ENCODE measurements at places on chromosomes 7 and 10. TPM values are rescaled to one million over a fixed set of nuclear protein-coding genes. Genes with fewer than 3 reads are reported as not detected.

The GPR26 gene
- total RNA-seq: 0.10 TPM

DNA sequence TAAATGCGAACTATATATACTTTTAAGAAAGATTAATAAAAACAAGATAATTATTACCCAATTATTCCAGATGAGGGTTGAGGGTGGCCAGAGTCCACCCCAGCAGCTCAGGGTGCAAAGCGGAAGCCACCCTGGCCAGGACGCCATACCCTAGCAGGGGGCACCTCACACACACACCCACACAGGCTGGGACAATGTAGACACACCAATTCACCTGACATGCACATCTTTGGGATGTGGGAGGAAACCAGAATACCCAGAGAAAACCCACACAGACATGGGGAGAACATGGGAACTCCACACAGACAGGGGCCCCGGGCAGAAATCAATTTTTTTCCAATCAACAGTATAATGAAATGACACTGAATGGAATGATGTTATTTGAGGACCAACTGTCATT lies 86.0 kb downstream of the RTKN2 start:
- H3K4me1 ChIP-seq: no peaks in the 10 kb centered on the region
- no peak for DNase-seq
- H3K4me3 ChIP-seq: no peak overlapping the region
- H3K27me3 ChIP-seq: peaks cover 4% of the 10 kb centered on the region

GRCh38 chr10:131047501-131047900 lies 264.0 kb downstream of the TCERG1L start:
- H3K27ac ChIP-seq: no peak overlapping the region
- H3K4me3 ChIP-seq: no peak overlapping the region
- DNase-seq: no peak
- peaks cover 9% of the 10 kb centered on the region for H3K36me3 ChIP-seq
- H3K4me1 ChIP-seq: no peaks in the 10 kb centered on the region

DNA sequence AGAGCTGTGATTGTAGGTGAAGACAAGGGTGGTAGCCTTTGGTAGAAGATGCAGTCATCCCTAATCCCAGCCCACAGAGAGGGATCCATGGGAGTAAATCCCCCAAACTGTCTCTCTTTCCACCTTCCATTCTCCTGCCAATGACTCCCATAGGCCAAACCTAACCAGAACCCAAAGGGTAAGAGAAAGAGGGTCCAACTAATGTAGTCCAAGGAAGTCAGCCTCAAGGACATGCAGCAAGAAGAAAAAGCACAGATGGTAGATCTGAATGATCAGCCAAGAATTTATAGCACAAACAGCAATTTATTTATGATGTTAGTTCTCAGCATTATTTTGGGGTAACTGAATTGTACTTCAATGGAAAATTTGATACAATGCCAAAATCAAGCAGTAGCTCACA lies 87.7 kb downstream of the ST8SIA6 start:
- H3K27ac ChIP-seq: no peak overlapping the region
- H3K4me1 ChIP-seq: no peaks in the 10 kb centered on the region
- no peaks in the 10 kb centered on the region for H3K36me3 ChIP-seq
- H3K27me3 ChIP-seq: no peaks in the 10 kb centered on the region
- no peak overlapping the region for H3K4me3 ChIP-seq

The UNCX gene
- total RNA-seq: 106 TPM

- peak; percentile 19 for DNase-seq
- H3K27me3 ChIP-seq: peaks cover 4% of the 10 kb centered on the region
- peaks cover 15% of the 10 kb centered on the region for H3K4me1 ChIP-seq
- H3K27ac ChIP-seq: no peak overlapping the region
- H3K4me3 ChIP-seq: no peak overlapping the region
Observed at GRCh38 chr7:104643587-104644217, 315.3 kb downstream of the LHFPL3 start.

- H3K27ac ChIP-seq: no peak overlapping the region
- no peaks in the 10 kb centered on the region for H3K27me3 ChIP-seq
- H3K4me3 ChIP-seq: no peak overlapping the region
Observed at GRCh38 chr7:93316730-93317129, 84.6 kb downstream of the VPS50 start.

DNA sequence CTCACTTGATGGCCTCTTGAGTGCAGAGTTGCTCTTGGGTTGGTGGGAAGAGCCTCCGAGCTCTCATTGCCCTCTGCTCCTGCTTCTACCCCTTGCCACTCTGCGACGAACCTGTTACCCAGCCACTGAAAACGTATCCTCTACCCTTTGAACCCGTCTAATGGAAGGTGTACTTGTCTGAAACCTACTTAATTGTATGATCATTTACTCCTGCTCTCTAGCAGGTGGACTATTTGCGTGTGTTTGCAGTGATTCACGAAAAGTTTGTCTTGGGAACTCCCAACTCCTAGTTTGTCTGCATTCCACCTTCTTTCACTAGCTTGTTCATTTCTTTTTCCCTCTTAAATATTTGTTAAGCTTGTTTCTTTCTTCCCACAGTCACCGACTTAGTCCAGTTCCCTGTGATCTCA lies 503 bp downstream of the CROT start:
- peak overlapping the region; percentile 98 for H3K4me3 ChIP-seq
- peak overlapping the region; percentile 25 for H3K27ac ChIP-seq
- peaks cover 4% of the 10 kb centered on the region for H3K27me3 ChIP-seq
- DNase-seq: no peak
- peaks cover 6% of the 10 kb centered on the region for H3K4me1 ChIP-seq

- H3K4me1 ChIP-seq: peaks cover 6% of the 10 kb centered on the region
- no peak overlapping the region for H3K27ac ChIP-seq
- peaks cover 2% of the 10 kb centered on the region for H3K27me3 ChIP-seq
- H3K4me3 ChIP-seq: no peak overlapping the region
- no peak for DNase-seq
- no peaks in the 10 kb centered on the region for H3K36me3 ChIP-seq
Observed at GRCh38 chr10:124616040-124616835, 127.9 kb downstream of the FAM53B start.

- H3K4me1 ChIP-seq: peaks cover 16% of the 10 kb centered on the region
- no peak overlapping the region for H3K4me3 ChIP-seq
- H3K27me3 ChIP-seq: no peaks in the 10 kb centered on the region
- no peaks in the 10 kb centered on the region for H3K36me3 ChIP-seq
- H3K27ac ChIP-seq: peak overlapping the region; percentile 71
Observed at GRCh38 chr7:24842449-24843241, 85.4 kb upstream of the GSDME start.

DNA sequence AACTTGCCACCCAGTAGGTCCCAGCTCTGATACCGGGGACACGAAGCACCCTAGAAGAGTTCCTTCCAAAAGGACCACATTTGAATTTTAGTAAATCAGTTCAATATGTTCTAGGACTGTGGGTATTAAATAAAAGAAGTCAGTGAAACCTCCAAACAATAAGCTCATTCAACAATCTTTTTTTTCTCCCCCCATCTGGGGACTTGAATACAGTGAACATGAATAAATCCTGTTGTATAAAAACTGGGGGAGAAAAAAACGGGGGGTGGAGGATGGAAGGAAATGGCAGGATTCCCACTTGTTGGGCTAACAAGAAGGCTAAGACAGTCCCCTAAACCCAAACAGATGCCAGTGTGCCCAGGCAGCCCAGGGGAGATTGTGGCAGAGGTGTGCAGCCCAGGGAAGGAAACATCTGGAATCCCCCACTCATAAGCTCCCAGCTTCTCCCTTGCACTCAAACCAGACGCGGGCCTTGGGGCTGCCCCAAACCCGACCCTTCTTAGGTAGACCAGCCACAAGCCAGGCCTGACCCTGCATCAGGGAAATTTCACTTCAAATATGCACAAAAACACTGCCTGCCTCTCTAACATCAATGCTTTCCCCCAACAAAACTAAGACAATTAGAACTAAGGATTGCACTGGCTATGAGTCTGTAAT lies 8.8 kb downstream of the AFAP1L2 start:
- DNase-seq: no peak
- no peak overlapping the region for H3K4me3 ChIP-seq
- H3K27ac ChIP-seq: no peak overlapping the region
- H3K4me1 ChIP-seq: no peaks in the 10 kb centered on the region
- peaks cover 3% of the 10 kb centered on the region for H3K27me3 ChIP-seq
- no peaks in the 10 kb centered on the region for H3K36me3 ChIP-seq

- H3K36me3 ChIP-seq: no peaks in the 10 kb centered on the region
- no peaks in the 10 kb centered on the region for H3K4me1 ChIP-seq
- H3K4me3 ChIP-seq: no peak overlapping the region
- DNase-seq: no peak
- H3K27me3 ChIP-seq: peaks cover 1% of the 10 kb centered on the region
- no peak overlapping the region for H3K27ac ChIP-seq
Observed at GRCh38 chr10:127916826-127917225, 9.9 kb downstream of the PTPRE start.

GRCh38 chr7:114949231-114949630 lies 27.3 kb downstream of the MDFIC start:
- H3K27ac ChIP-seq: no peak overlapping the region
- no peak overlapping the region for H3K4me3 ChIP-seq
- peaks cover 7% of the 10 kb centered on the region for H3K4me1 ChIP-seq
- DNase-seq: no peak
- H3K36me3 ChIP-seq: no peaks in the 10 kb centered on the region

- no peak for DNase-seq
- H3K27me3 ChIP-seq: no peaks in the 10 kb centered on the region
- H3K27ac ChIP-seq: no peak overlapping the region
Observed at GRCh38 chr10:133289761-133290160, 13.1 kb upstream of the ADAM8 start.

The SKIDA1 gene
- total RNA-seq: 1.3 TPM

GRCh38 chr10:29615195-29615594 lies 19.6 kb downstream of the SVIL start:
- no peak for DNase-seq
- peak overlapping the region; percentile 44 for H3K27ac ChIP-seq
- no peaks in the 10 kb centered on the region for H3K36me3 ChIP-seq
- peaks cover 55% of the 10 kb centered on the region for H3K4me1 ChIP-seq

The NEURL1 gene
- total RNA-seq: 3.1 TPM

GRCh38 chr7:30403477-30403876 lies 75.1 kb downstream of the NOD1 start:
- no peak overlapping the region for H3K4me3 ChIP-seq
- no peak for DNase-seq
- peaks cover 1% of the 10 kb centered on the region for H3K4me1 ChIP-seq
- H3K36me3 ChIP-seq: no peaks in the 10 kb centered on the region
- no peak overlapping the region for H3K27ac ChIP-seq
- H3K27me3 ChIP-seq: no peaks in the 10 kb centered on the region

The PRSS2 gene
- not detected for total RNA-seq

- no peak overlapping the region for H3K4me3 ChIP-seq
- H3K36me3 ChIP-seq: peaks cover 5% of the 10 kb centered on the region
- peaks cover 11% of the 10 kb centered on the region for H3K4me1 ChIP-seq
- DNase-seq: no peak
Observed at GRCh38 chr10:69569396-69569934, 3.8 kb downstream of the NEUROG3 start.
